Kidney (tissue), 22 donors: ENCODE measurements at places on chromosomes 16 and 17.

- DNase-seq, result peak; percentile 72
These were observed 22.6 kb downstream of the ACSM1 start for GRCh38 chr16:20674684-20675487.

DNA sequence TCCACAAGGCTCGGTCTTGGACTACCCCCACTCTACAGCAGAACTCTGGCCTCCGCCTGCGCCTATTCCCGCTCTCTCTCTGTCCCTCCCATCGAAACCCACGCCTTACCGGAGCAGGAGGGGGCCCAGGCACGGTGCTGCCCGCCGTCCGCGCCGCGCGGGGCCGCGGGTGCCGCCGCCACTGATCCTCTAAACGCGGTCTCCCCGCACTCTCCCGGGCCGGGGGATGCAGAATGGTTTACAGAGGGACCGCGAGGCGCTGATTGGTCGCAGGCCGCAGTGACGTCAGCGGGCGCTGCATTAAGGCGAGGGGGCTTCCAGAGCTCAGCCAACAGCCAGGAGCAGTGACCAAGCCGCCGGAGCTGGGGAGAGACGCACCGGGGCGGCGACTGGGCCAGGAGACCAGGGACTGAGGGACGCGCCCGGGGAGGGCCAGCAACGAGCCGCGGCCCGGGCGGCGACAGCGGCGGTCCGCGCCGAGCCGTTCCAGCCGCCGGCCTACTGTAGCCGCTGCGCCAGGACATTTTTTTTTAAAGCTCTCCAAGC lies 747 bp upstream of the LHX1 start:
- DNase-seq, result no peak

- DNase-seq, result no peak
These were observed 72.5 kb downstream of the WSB1 start for GRCh38 chr17:27366437-27366836.

DNA sequence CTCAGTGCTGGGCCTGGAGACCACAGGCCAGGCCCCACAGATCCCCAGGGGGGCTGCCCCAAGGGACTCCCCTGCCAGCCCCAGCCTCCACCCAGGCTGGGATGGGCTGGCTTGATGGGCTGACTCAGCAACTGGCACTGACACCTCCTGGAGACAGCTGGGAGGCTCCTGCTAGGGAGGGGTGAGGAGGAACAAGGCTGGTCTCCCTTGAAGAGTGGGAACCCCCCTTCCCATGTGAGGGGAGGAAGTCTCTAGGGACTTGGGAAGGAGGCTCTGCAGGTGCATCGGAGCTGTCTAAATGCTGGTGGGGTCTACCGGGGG lies 10.4 kb downstream of the NHERF1 start:
- peak; percentile 70 for DNase-seq

DNA sequence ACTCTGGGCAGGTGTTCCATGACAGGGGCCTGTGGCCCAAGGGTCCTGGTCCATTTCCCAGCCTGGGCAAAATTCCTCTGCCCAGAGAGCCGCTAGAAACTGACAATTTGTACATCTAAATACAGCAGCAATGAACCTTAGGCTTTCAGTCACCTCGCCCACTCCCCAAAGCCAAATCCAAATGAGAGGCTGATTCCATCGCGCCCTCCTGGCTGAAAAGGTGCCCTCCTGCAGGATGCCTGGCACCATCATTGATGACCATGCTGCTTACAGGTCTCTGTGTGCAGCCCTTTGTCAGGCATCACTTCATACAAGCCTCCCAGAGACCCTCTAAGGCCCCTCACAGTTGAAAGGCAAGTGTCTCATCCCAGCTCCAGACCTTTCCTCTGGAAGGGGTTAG lies 114.7 kb downstream of the C16orf78 start:
- no peak for DNase-seq

DNA sequence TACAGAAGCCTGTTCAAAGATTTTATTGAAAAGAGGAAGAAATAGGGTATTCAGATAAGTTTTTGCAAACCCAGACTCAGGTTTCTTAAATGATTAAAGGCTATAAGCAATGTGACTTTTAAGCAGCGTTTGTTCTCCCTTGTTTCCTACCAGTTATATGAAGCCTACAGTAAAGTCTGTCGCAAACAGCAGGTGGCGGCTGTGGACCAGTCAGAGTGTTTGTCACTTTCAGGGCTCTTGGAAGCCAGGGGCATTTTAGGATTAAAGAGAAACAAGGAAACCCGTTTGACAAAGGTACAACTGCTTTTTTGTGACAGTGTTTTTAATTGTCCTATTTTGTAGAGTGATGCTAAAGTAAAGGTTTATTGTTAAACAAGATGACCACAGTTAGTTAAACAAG lies 7.7 kb upstream of the RARA start:
- DNase-seq, result peak; percentile 38

DNA sequence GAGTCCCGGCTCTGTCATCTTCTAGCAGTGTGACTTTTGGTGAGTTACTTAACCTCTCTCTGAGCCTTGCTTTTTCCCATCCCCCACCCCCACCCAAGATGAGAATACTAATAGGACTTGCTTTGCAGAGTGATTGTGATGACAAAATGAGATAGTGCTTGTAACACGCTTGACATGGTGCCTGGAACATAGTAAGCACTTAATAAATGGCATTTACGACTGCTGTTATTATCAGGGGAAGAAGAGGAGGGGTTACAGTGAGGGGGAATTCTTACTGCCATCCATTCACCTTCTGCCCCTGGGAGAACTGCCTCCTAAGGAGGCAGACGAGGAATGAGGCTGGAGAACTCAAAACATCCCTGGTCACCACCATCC lies 7.8 kb downstream of the DLX4 start:
- DNase-seq, result no peak

DNA sequence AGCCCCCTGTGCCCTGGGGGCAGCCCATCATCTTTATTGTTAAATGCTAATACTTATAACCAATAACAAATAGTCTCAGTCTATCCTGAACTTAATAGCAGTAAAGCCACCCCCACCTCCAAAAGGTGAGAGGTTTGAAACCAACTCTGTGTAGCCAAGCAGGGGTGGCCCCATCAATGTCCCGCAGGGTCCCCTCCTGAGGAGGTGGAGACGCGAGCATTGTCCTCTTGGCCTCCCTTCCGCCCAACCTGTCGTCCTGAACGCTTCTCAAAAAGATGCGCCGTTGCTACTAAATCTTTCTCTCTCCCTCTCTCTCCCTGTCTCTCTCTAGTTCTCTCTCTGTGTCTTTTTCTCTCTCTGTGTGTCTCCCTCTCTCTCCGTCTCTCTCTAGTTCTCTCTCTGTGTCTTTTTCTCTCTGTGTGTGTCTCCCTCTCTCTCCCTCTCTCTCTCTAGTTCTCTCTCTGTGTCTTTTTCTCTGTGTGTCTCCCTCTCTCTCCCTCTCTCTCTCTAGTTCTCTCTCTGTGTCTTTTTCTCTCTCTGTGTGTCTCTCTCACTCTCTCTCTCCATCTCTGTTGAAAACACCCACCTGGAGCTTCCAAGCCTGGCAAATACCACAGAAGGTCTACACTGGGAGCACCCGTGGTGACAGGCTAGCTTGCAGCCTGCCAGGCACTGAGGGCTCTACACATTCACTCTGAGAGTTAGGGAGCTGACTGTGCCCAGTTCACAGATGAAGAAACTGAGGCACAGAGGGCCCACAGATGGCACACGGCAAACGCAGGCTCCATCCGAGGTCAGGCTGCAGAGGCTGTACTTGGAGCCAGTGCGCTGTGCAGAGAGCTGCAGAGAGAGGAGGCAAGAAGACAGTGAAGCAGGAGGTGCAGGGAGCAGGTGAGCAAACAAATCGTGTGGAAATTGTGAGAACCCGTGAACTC lies 185.9 kb downstream of the C16orf95 start:
- DNase-seq, result no peak
